ENCODE measurements at places on chromosomes 2 and 18. TPM values are rescaled to one million over a fixed set of nuclear protein-coding genes. Genes with fewer than 3 reads are reported as not detected.

Gene PASK
- 0.38 TPM for total RNA-seq

Gene IL18R1
- total RNA-seq, result 1.5 TPM

Gene IMPA2
- 11.1 TPM for total RNA-seq

Gene DLX2
- total RNA-seq, result 2.8 TPM

Gene TMEM131
- 41.5 TPM for total RNA-seq

Gene REG3G
- total RNA-seq, result not detected

Gene REG1B
- total RNA-seq, result not detected

Gene SP5
- total RNA-seq, result not detected

Gene DSG4
- total RNA-seq, result not detected

Gene LAMA1
- 6.2 TPM for total RNA-seq

Gene ALPP
- total RNA-seq, result not detected

Gene CDK15
- total RNA-seq, result 1.3 TPM

Gene EN1
- total RNA-seq, result 7.0 TPM

Gene APOB
- not detected for total RNA-seq

Gene GALNT14
- total RNA-seq, result 1.4 TPM

Gene GKN2
- total RNA-seq, result not detected

- peak; percentile 14 for DNase-seq
These were observed 25.9 kb upstream of the YES1 start for GRCh38 chr18:837922-838321.

- no peak for DNase-seq
These were observed 511.5 kb upstream of the RAB6C start for GRCh38 chr2:129467941-129468340.

- DNase-seq, result peak; percentile 1
These were observed 567.8 kb upstream of the KLHL29 start for GRCh38 chr2:22817197-22817596.

DNA sequence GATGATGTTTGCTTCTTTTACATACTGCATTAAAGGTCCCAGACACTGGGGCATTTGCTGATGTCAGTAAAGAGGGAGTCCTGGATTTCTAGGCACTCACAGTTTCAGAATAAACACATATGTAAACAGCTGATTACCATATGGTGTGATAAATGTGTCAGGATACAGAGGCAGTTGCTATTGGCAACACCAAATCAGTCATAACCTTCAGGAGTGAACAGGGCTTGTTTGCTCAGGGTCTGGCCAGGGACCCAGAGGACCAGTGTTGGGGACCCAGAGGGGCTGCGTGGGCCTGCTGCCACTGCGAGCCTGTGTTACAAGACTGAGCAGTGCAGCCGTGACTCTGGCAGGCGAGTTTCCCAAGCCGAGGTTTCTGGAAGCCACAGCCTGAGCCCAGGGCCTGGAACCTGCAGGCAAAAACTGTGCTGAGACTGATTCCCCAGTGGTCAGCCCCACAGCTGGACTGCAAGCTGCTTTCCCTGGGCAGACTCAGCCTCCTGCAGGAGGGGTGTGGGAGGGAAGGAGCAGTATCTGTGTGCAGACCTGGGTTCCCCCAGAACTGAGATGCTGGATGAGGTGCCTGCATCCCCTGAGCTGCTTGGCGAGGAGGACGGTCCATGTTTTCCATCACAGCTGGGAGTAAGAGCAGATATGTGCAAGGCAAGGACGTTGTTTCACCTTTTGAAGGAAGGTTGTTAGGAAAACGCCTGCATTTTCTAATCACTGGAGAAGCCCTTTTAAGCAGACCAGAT lies 23.6 kb downstream of the ASAP2 start:
- peak; percentile 61 for DNase-seq

GRCh38 chr18:56532176-56532840 lies 106.1 kb downstream of the TXNL1 start:
- DNase-seq, result peak; percentile 61

DNA sequence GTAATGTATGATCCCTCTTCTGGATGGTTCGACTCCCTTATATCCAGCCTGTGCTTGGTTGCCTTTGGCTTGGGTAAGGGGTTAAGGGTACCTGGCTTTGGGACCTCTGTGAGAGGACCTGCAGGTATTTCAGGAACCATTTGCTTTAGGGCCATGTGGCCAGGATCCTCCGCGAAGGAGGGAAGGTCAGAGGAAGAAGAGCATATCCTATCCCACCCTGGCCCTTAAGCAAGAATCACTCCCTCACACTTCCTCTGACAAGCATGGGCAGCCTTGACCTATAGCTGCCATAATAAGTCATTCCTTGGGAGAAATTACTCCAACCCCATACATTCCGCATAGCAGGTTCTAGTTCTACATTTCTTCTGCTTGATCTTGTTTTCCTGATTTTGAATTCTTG lies 59.1 kb upstream of the TXNDC2 start:
- DNase-seq, result no peak

GRCh38 chr18:68035774-68036522 lies 519.4 kb upstream of the DSEL start:
- DNase-seq, result peak; percentile 9

GRCh38 chr2:29567906-29568520 lies 353.4 kb downstream of the ALK start:
- no peak for DNase-seq

- peak; percentile 94 for DNase-seq
These were observed 32.1 kb upstream of the SIGLEC15 start for GRCh38 chr18:45793264-45793965.

DNA sequence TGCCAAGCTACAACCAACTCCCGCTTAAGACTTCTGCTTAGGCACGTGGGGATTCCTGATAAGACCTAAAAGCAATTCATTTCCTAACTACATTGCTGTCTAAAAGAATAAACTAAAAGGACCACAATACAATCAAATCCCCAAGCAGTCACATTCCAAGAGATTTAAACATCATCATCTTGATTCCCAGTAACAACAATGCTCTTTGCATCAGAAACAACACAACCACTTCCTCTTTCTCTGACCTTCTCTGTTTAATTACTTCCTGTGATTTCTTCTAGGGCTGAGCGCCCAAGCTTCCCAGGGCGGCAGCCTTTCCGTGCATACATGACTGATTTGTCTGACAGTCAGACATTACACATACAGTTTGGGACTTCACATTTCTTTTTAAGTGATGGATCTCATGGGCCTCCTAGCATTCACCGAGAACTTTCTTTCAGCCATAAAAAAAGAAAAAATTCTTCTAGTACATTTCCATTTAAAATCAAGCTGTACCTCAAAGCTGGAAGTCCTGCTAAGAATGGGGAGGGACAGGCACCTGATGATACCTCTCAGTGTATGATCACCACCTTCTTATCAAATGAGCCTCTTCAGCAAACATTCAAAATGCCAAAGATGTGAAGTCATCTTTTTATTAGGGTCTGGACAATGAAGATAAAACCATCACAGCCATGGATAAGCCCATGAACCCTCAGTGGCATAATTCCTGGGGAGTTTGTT lies 11.5 kb downstream of the SPRED2 start:
- peak; percentile 40 for DNase-seq

DNA sequence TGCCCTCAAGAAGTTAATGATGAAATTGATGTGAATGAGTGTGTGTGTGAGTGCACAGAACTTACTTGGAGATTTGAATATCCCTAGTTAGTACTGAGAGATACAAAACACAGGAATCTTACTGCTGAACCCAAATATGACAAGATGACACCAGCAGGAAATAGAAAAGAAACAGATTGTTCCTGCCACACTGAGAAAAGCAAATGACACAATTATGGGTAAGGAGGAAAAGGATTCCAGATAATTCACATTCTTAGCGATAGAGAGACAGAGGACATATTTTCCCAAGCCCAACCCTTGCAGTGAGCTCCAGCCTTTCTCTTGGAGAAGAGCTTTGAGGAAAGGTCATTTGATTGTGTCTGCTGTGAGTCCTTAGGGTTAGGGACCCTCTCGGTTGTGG lies 105.7 kb upstream of the SMIM21 start:
- no peak for DNase-seq

DNA sequence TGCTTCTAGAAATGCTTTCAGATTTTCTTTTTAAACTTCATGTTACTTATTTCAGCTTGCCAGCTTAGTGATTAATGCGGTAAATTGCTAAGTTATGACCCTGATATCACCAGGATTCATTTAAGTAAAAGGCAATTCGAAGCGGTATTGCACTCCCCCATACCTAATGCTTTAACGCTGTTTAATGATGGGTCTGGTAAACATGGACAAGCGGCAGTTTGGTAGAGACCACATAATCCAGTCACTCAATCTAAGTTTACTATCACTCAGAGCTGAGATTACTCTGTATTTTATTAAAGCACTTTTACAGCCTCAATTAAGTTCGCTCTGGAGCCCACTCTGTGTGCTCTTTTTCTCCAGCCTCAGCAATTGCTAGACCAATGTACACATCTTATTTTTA lies 118.2 kb upstream of the SCN7A start:
- no peak for DNase-seq

GRCh38 chr2:199956062-199956380 lies 639 bp downstream of the MAIP1 start:
- no peak for DNase-seq

- peak; percentile 97 for DNase-seq
These were observed 6.5 kb upstream of the CAPN10 start for GRCh38 chr2:240579771-240580614.

DNA sequence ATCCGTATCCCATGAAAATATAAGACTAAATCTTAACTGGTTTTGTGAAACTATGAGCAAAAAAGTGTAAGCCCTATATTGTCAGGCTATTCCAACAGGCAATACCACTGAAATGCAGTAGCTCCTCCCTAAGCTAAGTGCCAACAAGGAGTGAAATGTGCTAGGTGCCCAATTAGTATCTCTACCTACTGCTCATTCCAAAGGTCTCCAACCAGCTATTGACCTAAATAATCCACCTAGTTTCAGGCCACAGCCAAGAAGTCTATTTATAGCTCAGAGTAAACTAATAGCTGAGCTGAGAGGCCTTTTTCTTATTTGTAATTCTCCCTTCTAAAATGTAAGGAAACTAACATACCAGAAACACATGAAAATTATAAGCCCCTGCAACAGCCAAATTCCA lies 482.2 kb downstream of the DCC start:
- no peak for DNase-seq

GRCh38 chr2:166882851-166883250 lies 5.4 kb upstream of the XIRP2 start:
- DNase-seq, result no peak

DNA sequence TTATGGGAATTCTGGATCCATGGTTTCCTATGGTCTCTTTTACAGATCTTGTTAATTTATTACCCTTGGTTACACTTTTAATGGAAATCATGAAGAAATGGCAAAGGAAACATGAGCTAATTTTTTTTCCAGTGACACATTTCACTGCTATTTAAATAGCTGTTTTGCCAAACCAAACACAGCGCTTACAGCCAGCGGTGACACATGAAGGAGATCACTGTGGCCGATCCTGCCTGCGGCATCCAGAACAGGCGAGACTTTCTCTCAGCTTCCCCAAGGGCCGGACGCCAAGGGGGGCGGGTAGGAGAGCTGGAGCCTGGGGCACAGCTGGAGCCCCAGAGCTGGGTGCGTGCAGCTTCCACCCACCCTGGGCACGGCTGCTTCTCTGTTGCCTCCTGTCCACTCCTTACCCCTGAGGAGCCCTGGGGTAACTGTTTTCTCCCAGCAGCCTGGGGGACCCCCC lies 81.4 kb upstream of the PKDCC start:
- peak; percentile 99 for DNase-seq

GRCh38 chr2:209591021-209591420 lies 167.2 kb downstream of the MAP2 start:
- DNase-seq, result no peak

- DNase-seq, result peak; percentile 49
These were observed 73.5 kb downstream of the ZCCHC2 start for GRCh38 chr18:62596145-62597005.

DNA sequence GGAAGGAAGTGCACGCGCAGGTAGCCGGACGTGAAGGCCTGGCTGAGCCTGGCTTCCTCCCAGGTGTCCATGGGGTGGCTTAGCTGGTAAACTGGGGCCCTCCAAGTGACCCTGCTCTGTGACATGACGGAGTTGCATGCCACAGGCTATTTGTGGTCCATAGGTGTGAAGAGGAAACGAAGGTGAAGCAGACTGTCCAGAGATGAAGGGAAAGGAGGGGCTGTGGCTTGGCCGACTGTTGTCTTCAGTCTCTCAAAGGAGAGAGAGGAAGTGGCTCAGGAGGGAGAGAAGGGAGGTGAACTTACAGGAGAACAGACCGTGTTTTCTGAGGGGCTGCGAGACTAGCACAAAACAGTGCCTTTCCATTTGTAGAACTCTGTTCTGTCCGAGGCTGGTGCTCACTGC lies 19.3 kb downstream of the INPP5D start:
- no peak for DNase-seq

GRCh38 chr2:210199186-210199765 lies 26.0 kb downstream of the ACADL start:
- peak; percentile 49 for DNase-seq

GRCh38 chr2:161681046-161681445 lies 56.8 kb downstream of the SLC4A10 start:
- peak; percentile 89 for DNase-seq

- no peak for DNase-seq
These were observed 84.3 kb upstream of the ETAA1 start for GRCh38 chr2:67312871-67313270.

GRCh38 chr2:55618025-55618274 lies 528 bp upstream of the PPP4R3B start:
- peak; percentile 54 for DNase-seq

DNA sequence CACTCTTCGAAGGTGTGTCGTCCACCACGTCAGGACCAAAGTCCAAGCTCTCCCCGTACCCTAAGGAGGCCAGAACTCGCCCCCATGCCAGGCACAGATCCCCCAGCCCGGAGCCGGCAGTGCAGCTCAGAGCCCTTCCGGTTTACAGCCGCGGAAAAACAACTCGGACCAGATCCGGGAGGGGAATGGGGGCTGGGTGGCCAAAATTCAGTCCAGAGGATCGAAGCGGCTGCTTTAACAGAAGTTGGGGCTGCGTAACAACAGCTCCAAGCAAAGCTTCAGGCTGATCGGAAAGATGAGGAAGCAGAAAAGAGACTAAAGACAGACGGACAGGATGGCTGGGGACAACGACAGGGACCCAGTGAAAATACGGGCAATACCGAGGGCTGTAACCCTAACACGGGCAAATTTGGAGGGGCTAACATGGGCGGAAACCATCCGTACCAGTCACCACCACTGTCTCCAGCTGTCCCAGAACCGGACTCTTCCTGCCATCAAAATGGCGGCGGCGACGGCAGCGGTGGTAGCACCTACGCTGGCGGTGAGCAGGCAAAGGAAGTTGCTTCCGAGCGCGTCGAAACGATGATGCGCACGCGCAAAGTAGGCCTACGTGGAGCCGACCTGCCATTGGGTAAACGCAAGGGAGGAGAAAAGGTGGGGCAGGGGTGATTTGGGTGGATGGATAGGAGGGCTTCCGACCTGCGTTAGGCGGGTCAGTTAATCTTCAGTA lies at the start of gene MMADHC:
Gene MMADHC, minus strand, starts transcription at position 556 of the 730 bp plus-strand sequence. CDS start 678 bp downstream, outside the sequence.
- peak; percentile 99 for DNase-seq

DNA sequence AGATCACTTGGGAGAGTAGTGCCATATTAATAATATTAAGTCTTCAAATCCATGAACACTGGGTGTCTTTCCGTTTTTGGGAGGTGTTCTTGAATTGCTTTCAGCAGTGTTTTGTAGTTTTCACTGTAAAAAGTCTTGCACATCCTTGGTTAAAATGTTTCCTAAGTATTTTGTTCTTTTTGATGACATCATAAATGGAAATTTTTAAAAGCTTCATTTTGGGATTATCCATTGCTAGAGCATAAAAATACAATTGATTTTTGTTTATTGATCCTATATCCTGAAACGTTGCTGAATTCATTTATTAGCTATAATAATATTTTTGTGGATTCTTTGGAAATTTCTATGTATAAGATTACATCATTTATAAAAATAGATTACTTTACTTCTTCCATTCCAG lies 96.8 kb downstream of the ARHGEF4 start:
- no peak for DNase-seq
